Nucleus accumbens (tissue), 56 donors: ENCODE measurements at places on chromosomes 4 and X.

GRCh38 chrX:150565551-150565950 is 2.9 kb upstream of the MTM1 start:
- no peak for DNase-seq

DNA sequence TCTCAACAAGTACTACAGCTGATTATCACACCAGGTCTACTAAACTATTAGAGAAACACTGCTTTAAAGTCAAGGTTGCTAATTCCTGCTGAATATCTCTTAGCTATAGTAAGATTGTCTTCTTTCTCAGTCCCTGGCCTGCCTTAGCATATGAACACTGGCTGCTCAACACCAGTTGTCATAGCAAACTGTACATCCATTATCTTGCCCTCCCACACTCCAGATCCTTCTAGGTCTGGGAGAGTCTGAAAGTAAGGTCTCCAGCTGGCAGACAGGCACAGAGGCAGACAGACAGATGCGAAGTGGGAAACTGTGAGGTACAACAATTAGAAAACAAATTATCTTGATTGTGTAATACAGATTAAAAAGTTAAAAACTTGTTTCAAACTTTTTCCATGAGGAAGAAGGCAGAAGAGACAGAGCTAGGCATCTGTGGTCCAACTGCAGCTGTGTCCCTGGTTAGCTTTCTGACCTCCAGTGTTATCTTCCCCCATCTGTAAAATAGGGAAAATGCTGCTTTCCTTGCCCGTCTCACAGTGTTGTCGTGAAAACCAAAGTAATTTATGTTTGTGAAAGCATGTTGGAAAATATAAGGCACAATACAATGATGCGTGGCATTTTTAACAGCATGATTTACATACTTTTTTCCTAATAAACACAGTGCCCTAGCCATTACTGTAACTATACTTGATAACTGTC is 133.8 kb downstream of the KLHL13 start:
- DNase-seq, result no peak

- no peak for DNase-seq
These were observed 239.5 kb downstream of the PRDM5 start for GRCh38 chr4:120682981-120683380.

DNA sequence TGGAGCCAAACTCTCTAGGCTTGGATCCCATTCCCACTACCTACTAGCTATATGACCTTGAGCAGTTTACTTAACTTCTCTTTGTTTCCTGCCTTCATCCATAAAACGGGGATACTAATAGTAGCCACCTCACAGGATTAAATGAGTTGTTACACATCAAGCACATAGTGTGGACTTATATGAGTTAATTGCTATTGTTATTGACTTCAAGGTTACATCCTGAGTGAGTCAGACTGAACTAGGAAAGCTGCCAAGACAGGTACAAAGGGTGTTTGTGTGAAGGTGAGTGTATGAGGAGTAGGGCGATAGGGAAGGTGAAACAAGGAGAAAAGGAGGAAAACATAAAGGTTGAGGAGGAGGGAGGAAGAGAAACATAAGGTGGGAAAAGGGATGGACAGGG is 32.2 kb downstream of the TFDP3 start:
- DNase-seq, result no peak

- no peak for DNase-seq
These were observed 57.3 kb upstream of the FAM9B start for GRCh38 chrX:9091258-9091657.

DNA sequence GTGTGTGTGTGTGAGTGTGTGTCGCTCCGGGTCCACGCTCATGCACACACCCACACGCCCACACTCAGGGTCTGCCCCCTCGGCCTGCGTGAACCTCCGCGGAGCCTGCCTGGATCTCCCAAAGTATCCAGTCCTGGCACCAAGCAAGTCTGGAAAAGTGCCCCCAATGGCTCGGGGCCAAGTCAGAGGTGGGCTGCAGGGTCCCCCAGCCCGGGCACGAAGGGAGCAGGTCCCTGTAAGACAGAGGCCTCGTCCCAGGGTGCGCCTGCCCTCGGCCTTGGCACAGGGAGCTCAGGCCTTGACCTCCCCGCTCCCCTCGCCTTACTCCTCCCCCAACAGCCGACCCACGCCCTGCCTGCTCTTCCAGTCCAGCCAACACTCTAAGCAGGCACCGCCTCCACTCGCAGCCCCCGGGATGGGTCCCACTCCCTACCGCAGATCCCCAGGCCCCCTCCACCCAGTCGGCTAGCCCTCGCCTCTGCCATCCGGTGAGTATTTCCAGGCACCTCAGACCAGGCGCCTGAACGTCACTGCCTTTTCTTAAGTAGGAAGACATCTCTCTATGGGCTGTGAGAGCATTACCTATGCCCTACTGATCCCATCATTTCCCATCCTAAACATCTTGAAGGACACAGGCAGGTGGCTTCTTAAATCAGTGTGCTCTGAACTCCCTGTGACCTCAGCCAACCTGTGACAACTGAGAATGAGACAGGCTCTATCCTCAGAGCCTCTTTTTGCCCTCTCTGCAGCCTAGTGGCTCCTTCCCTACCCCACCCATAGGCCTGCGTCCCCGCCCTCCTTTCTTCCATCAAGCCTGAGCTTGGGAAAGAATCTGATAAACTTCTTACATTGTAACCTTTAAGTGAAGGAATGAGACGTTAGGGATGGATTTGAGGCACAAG is 704 bp downstream of the FAM114A1 start:
- no peak for DNase-seq

- DNase-seq, result no peak
These were observed 36.6 kb downstream of the ADRA2C start for GRCh38 chr4:3802571-3803474.

- DNase-seq, result no peak
These were observed 200.3 kb downstream of the PDGFC start for GRCh38 chr4:156771171-156771837.

DNA sequence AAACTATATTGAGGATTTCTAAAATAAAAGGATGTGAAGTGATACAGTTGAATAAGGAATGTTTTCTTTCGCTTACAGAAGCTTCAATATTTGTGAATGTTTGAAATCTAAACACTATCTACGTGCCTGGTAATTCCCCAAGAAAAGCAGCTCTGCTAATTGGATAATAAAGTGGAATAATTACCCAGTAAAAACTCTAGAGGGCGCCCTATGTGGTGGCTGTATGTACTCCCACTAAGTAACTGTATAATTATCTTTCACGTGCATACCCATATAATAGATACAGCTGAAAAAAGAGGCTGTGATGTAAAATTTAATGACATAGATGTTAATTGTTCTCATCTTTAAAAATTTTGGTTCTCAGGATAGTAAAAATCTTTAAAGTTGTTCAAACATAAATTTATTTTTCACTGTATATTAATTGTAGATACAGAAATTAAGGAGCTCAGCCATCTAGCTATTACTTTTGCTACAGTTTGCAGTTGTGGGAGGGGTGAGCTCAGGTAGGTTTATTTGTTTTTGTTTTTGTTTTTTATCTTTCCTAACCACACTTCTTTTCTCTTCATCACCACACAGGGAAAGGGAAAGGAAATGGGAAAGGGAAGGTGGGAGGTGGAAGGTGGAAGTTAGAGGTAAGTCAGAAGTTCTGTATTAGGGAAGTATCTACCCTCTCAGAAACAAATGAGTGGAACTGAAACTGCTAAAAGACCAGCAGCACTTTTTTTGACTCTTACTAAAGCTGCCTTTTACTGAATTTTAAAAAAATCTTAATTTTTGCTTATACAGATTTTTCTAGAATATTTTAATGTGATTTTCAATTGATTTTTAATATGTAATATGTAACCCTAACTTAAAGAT is 151.7 kb upstream of the RPS6KA6 start:
- DNase-seq, result no peak

DNA sequence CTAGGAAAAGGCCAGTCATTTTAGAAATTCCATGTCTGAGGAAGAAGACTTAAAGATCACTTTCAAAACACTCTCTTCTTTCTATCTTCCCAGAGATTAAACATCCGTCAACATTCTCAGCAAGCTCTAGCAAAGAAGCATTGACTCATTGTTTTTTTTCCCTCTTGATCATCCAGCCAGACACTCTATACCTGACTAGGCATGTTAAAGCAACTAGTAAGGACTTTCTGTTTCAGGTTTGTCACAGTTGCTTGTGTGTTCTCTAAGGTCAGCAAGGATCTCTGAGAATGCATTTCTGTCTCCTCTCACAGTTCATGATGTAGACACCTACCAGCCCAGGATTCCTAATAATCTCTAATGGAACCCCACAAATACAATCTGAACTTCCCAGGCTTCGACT is 112.2 kb downstream of the IL13RA2 start:
- no peak for DNase-seq

DNA sequence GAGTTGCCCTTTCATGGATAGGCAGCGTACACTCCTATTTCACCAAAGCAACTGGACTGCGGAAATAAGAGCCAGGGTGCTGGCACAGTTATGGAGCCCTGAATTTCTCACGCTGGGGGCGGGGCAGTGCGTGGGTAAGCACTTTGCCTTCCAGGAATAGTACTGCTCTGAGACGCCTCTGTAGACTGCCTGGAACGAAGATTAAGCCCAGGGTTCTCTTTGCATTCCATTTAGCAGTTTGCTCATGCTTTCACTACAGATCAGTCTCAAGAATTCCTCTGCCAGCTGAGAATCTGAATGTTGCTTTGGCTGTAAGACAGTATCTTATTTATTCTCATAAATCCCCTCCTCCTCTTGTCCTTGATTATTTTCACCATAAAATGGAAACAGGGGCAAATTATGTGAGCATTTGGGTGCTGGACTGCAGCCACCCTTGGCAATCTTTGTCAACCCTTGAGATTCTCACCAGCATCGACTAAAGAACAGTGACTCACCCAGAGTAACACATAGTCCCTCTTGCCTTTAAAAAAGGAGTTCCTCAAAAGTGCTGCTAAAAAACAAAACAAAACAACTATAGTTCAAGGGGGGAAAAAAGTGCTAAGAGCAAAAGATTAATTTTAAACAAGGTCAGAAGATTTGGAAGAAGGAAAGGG is 88.9 kb upstream of the CITED1 start:
- no peak for DNase-seq

DNA sequence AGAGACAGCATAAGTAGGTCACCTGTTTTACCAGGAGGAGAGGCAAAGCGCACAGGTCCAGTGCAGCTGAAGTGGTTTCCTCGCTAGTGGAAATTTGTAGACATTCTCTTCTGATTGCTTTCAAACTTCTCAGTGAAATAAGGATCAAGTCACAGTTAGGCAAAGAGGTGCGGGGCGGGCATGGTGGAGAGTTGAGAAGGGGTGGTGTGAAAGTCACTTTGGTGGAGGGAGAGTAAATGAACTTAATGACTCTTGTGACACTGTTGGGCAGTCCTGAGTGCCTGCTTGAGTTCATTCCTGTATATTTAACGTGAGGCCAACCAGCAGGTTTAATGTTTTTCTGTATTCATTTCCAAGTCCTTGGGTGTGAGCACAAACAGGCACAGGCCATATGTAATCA is 235.6 kb downstream of the TRIML1 start:
- DNase-seq, result no peak

- no peak for DNase-seq
These were observed 751 bp upstream of the DOK7 start for GRCh38 chr4:3462321-3462789.

DNA sequence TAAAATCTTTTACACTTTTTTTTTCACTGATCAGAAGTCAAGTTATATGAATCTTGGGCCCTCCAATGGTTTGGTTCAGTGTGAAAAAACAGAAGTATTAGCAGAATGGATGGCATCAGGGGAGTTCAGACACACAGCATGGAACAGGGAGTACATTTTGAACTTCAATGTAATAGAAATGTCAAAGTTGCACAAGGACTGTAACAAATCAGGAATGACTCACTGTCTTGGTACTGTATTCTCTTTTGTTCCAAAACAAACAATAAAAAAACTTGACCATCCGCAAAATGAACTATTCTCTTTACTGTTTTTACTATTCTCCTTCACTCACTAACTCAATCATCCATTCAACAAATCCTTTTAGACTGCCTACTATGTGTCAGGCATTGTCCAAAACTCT is 401.0 kb downstream of the FSTL5 start:
- no peak for DNase-seq

DNA sequence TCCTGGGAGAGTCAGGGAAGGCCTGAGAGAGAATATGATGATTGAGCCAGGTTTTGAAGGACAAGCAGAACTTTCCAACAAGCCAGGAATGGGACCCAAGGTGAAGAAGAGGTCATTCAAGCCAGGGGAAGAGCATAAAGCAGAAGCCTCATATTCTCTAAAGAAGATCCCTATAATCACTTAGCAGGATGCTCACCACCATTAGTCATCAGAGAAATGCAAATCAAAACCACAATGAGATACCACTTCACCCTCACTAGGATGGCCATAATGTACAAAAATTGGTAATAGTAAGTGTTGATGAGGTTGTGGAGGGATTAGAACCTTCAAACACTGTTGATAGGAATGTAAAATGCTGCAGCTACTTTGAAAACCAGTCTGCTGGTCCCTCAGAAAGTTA is 20.5 kb upstream of the SUPT20HL1 start:
- no peak for DNase-seq
